ENCODE measurements at places on chromosomes 3 and 15.

GRCh38 chr15:70856884-70857561 lies 3.1 kb upstream of the LARP6 start:
- no peak for DNase-seq

GRCh38 chr3:46029953-46030543 lies 2.8 kb upstream of the XCR1 start:
- no peak for DNase-seq

DNA sequence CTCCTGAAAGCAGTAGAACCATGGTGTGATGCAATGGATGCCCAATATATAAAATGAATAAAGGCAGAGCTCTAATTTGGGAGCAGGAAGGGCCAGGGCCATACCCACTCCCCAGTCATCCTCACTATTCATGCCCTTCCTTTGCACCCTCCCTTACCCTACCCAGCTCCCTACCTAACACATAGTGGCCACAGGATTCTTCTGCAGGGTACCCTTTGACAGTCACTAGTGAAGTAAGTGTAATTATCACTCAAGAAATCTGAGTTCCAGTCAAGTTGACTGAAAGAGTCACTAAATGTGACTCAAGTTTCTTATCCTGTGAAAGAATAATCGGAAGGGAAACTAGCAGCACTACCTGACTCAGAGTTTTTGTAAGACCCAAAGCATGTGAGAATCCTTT lies 69.2 kb downstream of the RASA2 start:
- DNase-seq = no peak

DNA sequence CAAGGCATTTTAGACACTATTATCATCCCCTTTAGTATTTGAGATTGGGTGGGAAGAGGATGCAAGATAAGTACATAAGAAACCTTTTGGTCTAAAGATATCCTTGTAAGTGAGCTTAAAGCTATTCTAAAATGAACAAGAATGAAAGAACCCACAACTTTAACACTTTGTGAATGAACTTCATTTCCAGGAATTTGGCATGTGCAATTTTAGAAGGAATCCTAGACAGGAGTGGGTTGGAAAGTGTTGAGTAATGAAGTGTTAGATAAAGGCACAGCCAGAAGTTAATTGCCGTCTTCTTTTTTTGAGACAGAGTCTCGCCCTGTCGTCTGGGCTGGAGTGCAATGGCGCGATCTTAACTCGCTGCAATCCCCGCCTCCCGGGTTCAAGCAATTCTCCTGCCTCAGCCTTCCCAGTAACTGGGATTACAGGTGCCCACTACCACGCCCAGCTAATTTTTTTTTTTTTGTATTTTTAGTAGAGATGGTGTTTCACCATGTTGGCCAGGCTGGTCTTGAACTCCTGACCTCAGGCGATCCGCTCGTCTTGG lies 13.2 kb upstream of the TEX9 start:
- no peak for DNase-seq

- DNase-seq = no peak
Observed at GRCh38 chr15:57376696-57377477, 582 bp downstream of the CGNL1 start.

DNA sequence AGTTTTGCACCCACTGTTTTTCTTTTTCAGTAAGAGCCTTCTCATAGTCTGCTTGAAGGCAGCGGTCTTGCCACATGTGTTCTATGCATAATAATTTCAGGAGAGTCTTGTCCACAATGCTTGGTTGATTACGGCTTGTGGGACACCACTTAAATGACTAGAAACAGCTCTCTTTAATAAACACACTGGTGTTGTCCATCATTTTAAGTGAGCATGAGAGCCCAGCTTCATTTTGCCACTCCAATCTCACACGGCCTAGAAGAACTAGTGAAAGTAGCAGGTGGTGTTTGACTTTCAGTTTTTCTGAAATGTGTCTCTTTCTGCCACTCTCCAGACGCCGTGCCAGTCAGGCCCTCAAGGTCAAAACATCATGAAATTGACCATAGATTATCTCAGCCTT lies 292.1 kb downstream of the LPP start:
- no peak for DNase-seq

GRCh38 chr3:172711454-172711795 lies 558 bp upstream of the NCEH1 start:
- DNase-seq = no peak

DNA sequence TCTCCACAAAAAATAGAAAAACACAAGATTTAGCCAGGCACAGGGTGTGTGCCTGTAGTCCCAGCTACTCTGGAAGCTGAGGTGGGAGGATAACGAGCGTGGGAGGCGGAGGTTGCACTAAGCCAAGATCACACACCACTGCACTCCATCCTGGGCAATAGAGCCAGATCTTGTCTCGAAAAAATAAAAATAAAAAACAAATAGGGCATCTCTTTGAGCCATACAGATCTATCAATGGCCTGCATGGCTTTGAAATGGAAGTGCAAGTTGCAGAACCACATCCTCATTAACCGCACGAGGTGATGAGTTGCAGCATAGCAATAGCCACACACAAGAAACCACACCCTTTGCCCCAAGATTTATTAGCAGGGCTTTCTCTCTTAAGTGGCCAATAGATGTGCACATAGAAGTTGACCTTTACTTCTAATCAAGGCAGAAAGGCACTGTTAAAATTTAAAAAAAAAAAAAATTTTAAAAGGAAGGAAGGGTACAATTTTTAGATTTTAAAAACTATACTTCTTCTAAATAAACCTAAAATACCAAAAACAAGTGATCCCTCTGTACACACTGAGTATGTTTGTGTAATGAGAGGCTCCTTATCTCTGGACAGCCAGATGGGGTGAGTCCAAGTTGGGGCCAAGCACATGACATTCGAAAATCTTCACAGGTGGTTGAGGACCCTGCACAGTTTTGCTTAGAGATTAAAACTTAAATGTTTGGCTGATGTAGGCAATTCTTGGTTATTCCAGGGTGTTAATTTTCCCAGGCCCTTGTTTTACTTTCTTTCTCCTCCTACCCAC lies 53.4 kb downstream of the FILIP1L start:
- no peak for DNase-seq

- DNase-seq = no peak
Observed at GRCh38 chr3:172513488-172513887, 9.7 kb downstream of the TNFSF10 start.

DNA sequence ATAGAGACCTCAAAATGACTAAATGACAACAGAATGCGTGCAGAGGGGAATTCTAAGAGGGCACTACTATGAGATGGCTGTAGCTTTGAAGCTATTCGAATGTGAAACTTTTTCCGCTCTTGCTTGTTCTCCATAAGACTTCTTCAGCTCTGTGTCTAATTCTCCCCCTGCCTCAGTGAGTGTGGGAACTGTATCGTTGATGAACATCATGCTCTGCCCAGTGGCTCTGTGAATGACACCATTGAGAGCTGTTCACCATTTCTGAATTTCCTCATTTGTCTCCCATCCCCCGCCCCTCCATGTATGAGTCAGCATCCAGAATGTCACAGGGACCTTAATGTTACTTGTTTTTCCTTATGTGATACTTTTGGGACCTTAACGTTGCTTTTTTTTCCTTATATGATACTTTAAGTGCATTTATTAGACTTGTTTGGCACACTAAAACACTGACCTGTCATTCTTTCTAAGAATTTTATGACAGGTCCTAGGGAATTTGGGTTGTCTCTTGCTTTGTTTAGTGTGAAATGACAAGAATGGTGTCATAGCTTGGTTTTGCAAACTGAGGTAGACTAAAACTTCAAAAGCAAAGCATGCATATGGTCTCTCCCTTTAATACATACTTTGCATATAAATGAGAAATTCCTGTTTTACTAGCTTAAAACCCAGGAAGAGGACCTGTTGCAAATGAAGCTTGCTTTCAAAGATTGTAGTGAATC lies 99.6 kb downstream of the FNDC3B start:
- DNase-seq = no peak

- DNase-seq = no peak
Observed at GRCh38 chr3:138082992-138083386, 32.4 kb downstream of the DZIP1L start.

GRCh38 chr3:124928333-124929202 lies 6.0 kb downstream of the MUC13 start:
- no peak for DNase-seq

DNA sequence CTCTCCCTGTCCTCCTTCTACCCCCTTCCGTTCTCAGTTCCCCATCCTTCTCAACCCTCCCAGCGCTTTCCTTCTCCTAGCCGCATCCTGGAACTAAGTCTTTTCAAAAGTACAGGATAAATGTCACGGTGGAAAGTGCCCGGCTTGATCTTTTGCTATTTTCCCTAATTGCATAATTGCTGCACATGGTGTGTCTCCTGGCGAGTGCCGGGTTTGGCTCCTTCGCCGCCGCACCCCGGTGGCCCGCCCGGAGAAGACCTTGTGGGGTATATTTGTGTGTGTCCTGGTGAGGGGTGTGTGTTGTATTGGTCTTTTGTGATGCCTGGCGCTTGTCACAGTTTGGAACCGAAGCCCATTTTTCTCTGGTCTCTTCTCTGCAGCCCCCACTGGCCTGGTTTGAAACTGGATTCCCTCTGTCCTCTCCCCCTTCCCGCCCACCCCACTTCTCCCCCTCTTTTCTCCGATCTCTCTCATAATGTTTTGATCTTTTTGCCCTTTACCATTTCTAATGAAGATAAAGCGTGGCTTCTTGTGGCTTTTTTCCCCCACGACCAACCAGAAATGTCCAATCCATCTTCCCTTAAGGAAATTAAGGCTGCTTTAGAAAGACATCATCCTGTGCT lies 692 bp downstream of the UBE2E2 start:
- peak; percentile 60 for DNase-seq

DNA sequence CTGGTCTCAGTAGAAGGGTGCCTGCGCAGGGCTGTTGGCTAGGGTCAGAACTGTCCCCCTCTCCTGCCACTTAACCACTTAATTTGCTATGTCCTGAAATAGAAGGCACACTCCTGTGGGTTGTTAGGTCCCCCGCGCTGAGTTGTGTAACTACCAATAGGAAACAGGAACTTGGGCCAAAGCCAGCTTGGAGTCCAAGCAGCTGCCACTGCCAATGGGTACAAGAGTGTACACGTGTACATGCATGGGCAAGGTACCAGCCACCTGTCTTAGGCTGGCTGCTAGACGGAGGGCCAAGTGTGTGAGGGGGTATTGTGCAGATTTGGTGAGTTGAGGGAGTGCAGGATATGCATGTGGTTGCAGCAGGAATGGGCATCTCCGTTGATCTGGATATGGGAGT lies 29.7 kb upstream of the POLG start:
- no peak for DNase-seq

- no peak for DNase-seq
Observed at GRCh38 chr3:23198801-23199200, 4.3 kb upstream of the UBE2E2 start.

DNA sequence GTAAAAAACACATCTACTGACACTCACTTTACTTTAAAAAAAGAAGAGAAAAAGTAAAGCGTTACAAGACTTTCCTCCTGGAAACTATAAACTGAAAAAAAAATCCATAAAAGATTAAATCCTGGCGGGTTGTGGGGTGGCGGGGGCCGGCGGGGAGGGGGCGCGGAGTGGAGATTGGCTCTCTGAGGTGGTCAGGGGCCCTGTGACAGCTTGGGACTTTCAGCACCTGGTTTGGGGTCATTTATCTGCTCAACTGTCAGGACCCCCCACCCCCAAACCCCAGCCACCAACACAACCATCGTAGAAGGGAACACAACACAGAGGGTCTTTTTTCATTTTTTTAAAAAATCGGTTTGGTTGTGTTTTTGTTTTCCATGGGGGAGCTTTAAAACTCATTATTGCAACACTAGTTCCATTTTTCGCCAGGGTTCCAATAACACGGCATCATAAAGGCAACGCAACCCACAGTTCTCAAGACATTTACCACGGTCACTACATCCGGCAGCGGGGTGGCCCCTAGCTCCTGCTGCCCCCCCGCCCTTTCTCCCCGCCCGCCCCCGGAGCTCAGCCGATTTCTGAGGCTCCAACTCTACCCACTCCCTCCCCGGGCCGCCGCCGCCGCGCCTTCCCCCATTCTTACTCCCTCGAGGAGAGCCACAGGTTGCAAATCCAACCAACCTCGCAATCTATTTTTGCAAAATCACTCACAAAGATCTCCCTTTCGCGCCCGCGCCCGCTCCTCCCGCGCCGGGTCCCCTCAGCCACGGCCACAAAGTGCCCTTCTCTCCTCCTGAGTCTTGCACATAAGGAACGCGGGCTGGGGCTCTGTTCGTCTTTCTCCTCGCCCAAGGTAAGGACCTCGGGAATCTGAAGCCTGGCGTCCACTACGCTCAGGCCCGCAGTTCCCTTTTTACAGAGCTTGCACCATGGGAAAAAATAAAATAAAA lies 1.8 kb downstream of the BCL6 start:
- DNase-seq = no peak
